Naive thymus-derived CD8-positive, alpha-beta T cell (primary cell): ENCODE measurements at places on chromosomes 12 and 14. TPM values are rescaled to one million over a fixed set of nuclear protein-coding genes. Genes with fewer than 3 reads are reported as not detected.

KRT71 gene
- polyA plus RNA-seq: not detected

KRT75 gene
- not detected for polyA plus RNA-seq

IGF1 gene
- polyA plus RNA-seq: not detected

IL22 gene
- not detected for polyA plus RNA-seq

HIF1A gene
- 54.4 TPM for polyA plus RNA-seq

KCNK10 gene
- not detected for polyA plus RNA-seq

C12orf56 gene
- not detected for polyA plus RNA-seq

KRT81 gene
- polyA plus RNA-seq: not detected

OVCH1 gene
- not detected for polyA plus RNA-seq

KCNMB4 gene
- 1.3 TPM for polyA plus RNA-seq

STAT6 gene
- polyA plus RNA-seq: 80.5 TPM

AICDA gene
- polyA plus RNA-seq: not detected

DNA sequence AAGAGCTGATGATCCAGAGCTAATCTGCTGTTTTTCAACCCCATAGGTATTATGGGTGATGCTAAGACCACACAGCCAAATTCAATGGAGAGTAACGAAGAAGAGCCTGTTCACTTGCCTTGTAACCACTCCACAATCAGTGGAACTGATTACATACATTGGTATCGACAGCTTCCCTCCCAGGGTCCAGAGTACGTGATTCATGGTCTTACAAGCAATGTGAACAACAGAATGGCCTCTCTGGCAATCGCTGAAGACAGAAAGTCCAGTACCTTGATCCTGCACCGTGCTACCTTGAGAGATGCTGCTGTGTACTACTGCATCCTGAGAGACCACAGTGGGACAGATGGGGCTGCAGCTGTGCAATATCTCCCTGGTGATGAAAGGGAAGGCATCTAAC, 386.0 kb downstream of the DAD1 start:
- no peak for DNase-seq

DNA sequence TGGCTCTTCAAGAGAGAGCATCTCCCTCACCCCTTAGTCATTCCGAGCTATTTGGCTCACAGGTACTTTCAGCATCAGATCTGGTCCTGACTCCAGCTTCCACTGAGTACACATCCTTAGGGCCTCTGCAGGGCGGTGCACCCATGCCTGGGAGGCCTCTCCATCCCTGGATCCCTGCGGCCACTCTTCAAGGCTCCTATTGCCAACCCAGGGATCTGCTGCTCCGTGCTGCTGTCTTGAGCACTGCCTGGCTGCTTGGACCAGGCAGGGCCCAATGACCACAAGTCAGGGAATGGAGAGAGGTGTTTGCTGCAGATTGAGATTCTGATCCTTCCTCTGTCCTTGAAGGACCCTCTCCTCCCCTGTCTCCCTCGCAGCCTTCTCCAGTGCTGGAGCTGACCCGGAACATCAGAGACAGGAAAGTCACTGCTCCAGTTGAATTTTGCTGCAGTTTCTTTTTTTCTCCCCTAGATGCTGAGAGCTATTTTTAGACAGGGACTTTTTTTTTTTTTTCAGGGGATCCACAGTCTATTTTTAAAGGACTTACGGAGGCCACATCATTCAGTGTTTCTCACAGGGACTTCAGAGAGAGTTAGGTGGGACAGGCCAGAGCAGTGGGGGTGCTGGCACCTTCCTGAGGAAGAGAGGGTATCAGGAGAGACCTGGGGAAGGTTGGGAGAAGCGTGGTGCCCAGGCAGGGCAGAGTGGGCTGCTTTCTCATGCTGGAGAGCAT, 50.1 kb upstream of the KCNA1 start:
- DNase-seq: no peak

DNA sequence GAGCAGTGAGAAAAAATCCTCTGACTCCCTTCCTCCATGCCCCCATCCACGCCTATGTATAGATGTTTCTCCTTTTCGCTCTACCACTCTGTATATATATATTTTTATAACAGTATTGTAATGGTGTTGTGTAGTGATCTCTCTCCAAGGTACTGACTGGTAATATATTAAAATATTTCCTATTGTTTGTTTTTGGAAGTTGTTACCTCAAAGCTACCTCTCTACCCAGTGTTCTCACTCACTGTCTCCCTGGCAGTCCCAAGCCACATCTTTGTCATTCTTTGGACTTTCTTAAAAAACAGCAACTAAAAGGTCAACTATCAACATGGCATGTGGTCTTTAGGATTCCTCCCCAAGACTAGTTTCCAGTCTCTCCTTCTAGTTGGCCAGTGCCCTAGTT, 15.7 kb upstream of the RMST start:
- no peak for DNase-seq

DNA sequence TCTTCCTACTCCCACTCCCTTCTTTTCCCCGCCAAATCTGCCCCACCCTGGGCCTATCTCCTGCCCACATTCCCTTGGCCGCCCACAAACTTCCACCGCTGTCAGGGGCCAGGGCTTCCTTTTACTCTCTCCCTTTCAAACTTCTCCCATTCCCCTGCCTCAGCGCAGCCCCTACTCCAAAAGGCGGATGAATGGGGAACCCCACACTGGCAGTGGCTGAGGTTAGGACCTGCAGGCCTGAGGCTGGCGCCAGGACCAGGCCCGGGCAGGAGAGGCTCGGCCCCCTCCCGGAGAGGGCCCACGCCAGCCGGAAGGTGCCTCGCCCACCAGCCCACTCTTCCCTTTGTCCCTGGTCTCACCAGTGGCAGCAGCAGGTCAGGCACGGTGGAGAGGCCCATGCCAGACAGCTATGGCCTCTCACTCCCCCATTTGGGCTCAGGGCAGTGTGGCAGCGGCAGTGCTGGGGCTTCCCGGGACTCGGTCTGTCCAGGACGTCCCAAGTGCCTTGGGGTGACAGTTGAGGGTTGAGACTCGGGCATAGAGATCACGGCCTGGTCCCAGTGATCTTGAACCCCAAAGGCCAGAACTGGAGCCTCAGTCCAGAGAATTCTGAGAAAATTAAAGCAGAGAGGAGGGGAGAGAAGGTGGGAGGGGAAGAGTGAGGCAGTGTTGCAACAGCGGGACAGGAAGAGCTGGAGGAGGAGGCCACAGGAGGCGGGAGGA, at the start of gene TNFRSF1A:
Gene TNFRSF1A, minus strand, starts transcription at position 660 of the 723 bp plus-strand sequence. Its CDS starts 262 bp downstream, at position 398.
- DNase-seq: no peak

DNA sequence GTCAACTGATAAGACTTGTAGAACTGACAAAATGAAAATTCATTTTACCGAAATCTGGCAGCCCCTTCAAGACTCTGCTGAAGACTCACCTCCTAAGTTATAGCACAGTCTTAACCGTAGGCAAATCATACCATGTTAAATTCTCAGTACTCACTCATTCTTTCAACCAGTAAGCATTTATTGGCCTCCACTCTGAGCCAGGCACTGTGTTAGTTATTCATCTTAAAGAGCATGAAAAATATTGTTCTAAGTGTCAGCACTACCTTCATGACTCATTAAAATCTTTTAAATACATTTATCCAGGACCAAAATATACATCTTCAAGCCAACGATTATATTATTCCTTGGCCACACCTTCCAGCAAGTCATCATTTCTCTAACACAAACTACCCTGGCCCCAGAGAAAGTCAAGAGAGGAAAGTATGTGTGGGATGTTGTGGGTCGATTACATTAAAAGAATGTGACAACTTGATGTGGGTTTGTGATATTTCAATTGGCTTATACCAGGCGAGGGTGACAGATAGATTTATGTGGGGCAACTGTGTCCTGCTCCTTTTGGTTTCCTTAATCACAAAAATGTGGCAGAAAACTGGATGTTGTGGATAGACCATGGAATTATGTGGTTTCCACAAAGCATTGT, 55.0 kb downstream of the TMEM30B start:
- DNase-seq: no peak

- no peak for DNase-seq
These were observed 649.0 kb downstream of the TMTC2 start for GRCh38 chr12:83335748-83336147.

GRCh38 chr12:131077931-131078391, 124.3 kb downstream of the ADGRD1 start:
- DNase-seq: no peak

GRCh38 chr14:33682760-33683159, 268.1 kb downstream of the EGLN3 start:
- DNase-seq: no peak

GRCh38 chr12:100567945-100568344, 5.5 kb upstream of the GAS2L3 start:
- no peak for DNase-seq

GRCh38 chr12:3751151-3752095, 1.5 kb downstream of the CRACR2A start:
- DNase-seq: no peak

- no peak for DNase-seq
These were observed 106.4 kb upstream of the MDM1 start for GRCh38 chr12:68438601-68439000.

- no peak for DNase-seq
These were observed 27.0 kb upstream of the ESRRB start for GRCh38 chr14:76348898-76349297.

DNA sequence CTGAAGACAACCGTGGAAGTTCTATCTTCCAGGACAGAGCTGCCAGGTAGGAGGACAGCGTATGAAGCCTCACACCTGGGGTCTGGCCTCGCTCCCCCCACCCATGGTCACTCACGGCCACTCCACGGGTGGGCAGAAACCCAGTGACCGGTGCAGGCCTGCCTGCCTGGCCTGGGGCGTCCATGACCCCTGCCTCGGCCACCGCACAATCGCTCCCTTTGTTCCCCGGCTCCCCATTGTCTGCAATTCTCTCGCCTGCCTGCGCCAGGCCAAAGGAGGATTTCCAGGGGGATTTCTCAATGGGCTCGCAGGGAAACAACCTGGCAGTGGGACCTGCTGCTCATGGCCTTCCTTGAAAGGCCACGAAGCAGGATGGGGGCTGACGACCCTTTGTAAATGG, 22.6 kb downstream of the CCDC85C start:
- DNase-seq: no peak

DNA sequence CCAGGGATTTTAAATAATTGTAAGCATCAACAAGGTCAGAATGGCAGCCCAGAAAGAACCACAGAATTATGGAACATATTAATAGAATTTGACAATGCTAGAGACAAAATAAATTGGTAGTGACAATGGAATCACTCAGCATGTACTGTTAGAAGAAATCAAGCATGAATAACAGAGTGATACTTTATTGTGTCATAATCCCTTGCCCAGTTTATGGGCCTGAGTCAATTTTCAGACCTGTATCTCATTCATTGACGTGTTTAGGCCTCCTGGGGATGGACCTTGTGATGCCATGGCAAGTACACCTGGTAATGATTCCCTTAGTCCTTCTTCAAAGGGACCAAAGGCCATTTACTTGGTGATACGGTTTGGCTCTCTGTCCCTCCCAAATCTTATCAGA, 12.8 kb upstream of the CCDC91 start:
- no peak for DNase-seq

DNA sequence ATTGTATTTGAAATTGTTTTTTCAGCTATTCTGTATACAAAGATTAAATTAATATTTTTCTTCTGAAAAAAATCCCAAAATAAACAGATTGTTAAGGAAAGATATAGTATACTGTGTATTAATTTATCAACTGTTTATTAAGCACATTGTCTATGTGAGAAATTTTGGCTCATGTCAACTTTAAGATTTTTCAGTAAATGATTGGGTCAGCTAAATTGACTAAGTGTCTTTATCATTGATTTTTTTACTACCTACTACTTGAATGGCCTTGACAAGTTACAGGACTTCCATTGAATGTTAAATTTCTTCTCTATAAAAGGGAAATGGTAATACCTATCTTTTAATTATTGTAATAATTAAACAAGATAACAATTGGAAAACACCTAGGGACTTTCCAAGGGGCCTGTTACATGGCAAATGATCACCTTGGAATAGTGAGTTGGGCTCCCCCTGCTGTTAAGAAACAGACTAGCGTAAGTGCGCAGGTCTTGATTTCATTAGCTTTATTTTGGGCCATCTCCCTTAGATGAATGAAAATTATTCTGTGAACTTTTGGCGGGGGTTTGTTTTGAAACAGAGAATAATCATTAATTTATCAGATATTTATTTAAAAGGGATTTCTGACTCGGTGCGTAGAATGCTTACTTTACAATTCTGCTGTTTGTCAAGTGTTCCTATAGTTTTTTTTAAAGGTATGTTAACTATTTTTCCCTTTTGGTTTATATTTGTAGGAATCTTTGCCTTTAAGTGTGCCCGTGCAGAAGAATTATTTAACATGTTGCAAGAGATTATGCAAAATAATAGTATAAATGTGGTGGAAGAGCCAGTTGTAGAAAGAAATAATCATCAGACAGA, 14.5 kb upstream of the CCT2 start:
- peak; percentile 61 for DNase-seq

GRCh38 chr12:14554281-14555007, 13.2 kb downstream of the PLBD1 start:
- DNase-seq: no peak

- no peak for DNase-seq
These were observed 32.4 kb downstream of the FOXN3 start for GRCh38 chr14:89384636-89385035.

DNA sequence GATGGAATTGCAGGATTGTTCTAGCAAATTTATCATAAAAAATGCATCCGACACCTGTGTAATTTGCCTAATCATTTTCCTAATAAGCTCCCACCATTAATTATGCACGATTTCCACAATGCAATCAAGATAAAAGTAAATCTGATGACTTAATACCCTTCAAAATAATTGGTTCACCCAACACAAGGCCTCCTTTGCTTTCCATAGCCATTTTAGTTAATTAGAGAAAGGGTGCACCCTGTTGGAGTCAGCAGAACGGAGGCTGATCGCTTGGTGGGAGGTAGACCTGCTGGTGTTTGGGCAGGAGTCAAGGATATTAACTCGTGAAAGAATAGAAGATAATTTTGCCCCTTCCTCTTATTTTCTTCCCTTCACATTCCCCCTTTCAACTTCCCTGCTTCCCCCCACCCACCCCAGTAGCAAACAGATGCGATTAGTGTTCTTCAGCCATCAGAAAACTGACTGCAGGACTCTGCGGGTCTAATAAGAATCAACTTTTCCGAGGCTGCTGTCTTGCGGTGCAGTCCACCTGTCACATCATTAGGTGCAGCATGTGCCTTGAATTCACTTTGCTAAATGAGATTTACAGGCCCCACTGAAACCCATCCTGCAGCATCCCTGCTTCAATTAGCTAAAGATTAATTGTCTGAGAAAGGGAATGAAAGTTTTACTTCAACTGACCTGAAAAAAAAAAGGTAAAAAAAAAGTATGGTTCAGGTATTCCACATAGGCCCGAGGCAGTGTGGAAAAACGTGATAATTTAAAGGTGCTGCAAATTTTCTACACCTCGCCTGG, 553.7 kb upstream of the LMO3 start:
- DNase-seq: no peak

DNA sequence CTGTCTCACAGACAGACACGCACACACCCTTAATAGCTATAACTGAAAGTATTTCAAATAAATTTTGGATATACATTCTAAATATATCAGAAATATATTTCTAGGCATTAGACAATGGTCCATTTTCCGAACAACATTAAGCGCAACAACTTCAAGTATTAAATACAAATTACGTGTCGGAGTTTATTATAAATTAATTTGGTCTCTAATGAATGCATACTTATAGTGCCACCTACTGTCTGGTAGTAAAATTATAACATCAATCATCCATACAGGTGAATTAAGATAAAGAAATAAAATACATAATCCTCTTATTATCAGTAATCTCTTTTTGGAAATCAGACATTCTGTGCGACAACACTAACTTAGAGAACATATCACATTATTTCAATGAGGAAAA, 27.2 kb upstream of the CMAS start:
- no peak for DNase-seq

GRCh38 chr12:100539202-100539601, 34.3 kb upstream of the GAS2L3 start:
- DNase-seq: no peak
